ENCODE measurements at places on chromosomes 16 and 17.

DNA sequence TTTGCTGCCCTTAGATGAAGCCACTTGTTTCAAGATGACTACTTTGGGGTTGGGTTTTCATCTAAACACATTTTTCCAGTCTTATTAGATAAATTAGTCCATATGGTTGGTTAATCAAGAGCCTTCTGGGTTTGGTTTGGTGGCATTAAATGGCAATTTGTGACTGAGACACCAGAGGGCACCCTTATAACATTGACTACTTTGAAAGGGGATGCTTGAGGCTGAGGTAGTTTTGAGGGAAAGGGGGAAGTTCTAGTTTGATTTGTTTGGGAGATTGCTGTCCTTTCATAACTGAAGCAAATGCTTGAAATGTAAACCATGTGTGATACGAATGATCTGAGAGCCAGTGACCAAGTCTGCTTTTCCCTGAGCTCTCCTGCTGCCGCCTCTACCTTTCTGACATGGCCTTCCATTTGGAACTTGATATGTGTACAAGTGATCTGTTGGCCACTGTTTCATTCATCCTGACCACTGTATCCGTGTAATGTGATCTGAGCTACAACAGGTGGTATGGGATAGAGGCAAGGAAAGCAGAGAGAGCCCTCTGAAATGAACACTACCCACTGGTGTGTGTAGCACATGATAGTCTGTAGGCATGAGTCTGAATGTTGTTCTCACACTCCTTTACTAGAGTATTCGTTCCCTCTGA lies 5.8 kb upstream of the RARA start:
- peak; percentile 70 for DNase-seq

DNA sequence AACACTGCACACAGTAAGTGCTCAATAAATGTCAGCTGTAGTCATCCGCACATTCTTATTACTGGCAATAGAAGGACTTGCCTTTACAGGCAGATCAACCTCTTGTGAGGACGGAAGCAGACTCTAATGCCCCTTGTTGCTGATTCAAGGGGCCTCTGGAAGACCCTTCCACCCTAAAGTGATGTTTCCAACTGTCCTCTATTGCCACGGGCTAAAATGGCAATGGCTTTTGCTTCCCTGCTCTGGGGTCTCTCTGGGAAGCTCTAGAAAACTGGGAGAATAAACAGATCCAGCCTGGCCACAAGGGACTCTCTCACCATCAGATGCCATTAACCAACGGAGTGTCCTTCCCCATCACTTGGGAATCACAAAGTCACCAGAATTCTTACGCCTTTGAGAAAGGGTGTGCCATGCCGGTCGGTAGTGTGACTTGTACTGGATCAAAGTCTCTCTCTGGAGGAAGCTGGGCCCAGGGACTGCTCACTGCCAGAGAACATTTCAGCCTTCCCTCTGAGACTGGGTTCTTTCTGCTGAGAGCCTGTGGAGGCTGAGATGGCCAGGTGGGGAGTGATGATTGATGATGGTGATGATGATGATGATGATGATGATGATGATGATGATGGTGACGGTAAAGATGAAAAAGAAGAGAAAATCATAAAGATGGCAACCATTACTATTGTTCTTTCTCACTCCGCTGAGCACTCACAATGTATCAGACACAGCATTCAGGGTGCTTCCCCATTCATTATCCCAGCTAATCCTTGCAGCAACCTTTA lies 146.8 kb downstream of the CYLD start:
- no peak for DNase-seq

- DNase-seq = no peak
Measured at GRCh38 chr17:40451420-40451819, 8.2 kb downstream of the IGFBP4 start.

DNA sequence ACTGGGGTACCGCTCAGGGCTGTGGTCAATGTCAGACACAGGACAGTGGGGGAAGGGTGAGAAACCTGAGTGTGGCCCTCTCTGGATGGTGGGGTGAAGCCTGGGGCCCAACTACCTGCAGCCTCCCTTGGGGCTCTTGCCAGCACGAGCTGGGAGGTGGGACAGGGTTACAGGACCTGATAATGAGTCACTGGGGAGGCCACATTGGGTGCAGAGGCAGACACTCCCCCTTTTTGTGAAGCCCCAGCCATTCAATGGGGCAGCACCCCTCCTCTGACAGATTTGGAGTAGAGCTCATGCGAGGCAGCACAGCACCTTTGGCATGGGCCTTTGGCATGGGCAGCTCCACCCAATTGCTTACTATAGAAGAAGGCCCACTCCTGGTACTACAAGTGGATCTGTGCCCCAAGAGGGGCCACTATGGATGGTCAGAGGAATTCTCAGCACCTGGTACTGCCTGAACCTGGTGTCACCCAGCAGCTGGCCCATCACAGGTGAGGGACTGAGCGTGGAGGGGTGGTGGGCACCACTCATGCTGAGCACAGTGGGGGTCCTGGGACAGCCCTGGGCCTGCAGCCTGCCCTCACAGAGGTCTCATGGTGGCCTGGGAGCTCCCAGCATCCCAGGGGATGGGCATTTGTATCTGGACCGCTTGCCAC lies 45.2 kb upstream of the SMPD3 start:
- no peak for DNase-seq

GRCh38 chr16:67460168-67460567 lies 20.8 kb downstream of the ATP6V0D1 start:
- no peak for DNase-seq

- DNase-seq = no peak
Measured at GRCh38 chr17:67867591-67867990, 42.3 kb downstream of the BPTF start.

DNA sequence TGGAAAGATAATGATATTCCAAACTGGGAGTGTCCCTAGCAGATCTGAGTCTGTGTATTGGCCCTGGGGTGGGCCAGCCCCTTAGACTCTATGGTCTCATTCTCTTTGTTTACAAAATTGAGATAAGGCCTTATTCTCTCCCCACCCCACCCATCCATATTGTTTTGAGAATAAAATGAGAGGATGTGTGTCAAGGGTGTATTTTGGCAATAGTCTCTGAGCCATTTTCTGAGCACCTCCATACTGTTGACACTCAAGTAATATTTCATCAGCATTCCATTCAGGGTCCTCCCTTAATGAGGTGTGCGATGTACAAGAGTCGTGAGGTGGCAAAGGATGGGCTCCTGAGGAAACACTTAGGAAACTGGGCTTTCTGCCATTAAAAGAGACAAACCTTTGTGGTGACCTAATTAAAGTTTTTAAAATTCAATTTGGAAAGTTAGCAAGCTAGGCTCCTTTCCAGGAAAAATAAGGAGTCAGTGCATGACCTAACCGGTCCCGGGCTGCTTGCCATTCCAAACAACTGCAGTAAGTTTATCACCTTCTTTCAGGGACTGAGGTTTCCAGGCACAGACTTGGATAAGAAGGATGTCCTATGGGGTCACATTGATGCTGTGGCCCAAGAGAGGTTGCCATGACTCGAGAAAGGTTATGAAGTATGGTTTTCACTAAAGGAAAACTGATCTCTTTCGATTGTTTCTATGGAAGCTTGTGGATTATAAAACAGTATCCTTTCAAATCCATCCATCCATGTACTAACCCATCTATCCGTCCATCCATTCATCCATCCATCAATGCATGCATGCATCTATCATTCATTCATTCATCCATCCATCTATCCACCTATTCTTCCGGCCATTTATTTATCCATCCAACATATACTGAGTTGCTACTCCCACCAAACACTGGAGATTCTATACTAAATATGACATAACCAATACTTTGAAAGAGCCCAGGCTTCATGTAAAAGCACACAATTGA lies 443.3 kb downstream of the UTP18 start:
- no peak for DNase-seq

DNA sequence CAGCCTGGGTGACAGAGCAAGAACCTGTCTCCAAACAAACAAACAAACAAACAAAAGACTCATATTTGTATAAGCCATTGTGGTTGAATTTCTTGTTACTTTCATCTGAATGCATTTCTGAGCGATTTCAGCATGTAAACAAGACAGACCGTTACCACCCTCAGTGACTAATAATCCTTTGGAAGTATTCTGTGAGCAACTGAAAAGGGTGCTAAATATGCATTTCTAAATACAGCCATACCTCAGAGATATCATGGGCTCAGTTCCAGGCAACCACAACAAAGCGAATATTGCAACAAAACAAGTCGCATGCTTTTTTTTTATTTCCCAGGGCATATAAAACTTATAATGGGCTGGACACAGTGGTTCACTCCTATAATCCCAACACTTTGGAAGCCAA lies 109.0 kb downstream of the USP31 start:
- no peak for DNase-seq

- no peak for DNase-seq
Measured at GRCh38 chr17:9771465-9771864, 19.9 kb downstream of the DHRS7C start.

DNA sequence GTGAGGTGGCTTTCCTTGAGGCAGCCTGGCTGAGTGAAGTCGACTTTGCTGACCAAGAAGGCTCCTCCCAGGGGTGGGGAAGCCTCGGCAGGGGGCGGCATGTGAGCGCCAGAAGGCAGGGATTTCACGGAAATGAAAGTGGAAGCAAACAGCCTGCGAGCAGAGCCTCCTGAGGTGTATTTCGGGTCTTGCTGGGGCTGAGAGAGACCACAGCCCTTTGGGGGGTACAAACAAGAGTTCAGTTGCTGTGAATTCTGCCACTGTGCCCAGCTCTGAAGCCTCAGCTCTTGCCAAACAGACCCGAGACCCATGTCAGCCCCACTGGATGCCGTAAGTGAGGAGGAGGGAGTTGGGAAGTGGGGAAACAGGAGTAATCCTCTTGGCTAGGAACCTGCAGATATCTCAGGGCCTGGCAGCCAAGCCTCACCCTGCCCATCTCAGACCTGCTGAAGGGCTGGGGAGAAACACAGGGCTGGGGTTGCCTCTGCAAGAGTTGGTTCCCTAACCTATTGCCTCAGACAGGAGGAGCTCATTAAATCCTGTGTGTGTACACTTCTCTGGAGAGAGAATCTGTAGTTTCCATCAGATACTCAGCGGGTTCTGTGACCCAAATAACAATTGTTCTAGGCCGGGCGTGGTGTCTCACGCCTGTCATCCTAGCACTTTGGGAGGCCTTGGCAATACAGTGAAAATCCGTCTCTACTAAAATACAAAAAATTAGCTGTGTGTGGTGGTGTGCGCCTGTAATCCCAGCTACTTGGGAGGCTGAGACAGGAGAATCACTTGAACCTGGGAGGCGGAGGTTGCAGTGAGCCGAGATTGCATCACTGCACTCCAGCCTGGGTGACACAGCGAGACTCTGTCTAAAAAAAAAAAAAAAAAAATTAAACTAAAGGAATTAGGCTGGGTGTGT lies at the start of gene IFI35:
IFI35 (plus strand) TSS at position 146 of the 913 bp plus-strand sequence; CDS start at position 310, 164 bp downstream.
- DNase-seq = peak; percentile 82

DNA sequence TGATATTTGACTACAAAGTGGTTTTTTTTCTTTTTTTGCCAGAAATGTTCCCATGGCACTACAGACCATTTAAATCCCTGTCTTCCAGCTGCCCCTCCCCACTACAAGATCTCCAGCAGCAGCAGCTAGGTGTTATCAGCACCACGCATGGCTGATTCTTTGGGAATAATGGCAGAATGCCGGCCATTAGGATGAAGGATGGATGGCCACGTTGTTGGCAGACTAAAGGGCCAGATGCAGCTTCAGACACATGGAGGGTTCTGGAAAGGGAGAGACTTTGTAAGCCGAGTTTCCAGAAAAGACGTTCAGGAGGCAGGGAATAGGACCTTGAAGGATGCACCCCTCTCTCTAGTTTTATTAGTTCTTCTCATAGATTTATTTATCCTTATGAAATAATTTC lies 10.3 kb upstream of the MED9 start:
- DNase-seq = no peak

DNA sequence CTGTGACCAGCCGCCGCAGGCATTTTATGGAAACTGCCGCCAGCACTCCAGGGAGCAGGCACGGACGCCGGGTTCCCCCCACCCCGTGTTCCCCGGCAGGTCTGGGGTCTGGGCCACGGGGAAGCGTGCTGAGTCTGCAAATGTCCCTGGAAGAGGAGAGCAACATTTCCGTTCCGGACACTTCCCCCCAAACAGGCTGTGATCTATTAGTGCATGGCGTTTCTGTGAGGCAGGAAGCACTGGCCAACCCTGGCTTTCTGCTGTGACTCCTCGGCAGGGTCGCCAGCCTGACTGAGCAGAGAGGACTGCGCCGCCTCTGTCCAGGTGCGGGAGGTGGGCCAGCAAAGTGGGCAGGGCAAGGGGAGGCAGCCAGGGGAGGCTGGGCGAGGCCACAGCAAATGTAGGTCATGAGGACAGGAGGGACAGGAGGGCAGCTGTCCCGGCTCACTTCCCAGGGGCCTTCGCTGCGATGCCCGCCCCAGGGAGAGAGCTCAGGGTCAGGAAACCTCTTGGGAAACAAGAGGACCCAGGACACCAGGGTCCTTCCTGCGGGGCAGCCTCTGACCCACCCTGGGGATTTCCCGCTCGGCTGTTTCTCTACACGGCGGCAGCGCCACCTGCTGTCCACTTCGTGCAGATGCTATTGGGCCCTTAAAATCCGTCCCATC lies 9.5 kb downstream of the FOXF1 start:
- peak; percentile 44 for DNase-seq

DNA sequence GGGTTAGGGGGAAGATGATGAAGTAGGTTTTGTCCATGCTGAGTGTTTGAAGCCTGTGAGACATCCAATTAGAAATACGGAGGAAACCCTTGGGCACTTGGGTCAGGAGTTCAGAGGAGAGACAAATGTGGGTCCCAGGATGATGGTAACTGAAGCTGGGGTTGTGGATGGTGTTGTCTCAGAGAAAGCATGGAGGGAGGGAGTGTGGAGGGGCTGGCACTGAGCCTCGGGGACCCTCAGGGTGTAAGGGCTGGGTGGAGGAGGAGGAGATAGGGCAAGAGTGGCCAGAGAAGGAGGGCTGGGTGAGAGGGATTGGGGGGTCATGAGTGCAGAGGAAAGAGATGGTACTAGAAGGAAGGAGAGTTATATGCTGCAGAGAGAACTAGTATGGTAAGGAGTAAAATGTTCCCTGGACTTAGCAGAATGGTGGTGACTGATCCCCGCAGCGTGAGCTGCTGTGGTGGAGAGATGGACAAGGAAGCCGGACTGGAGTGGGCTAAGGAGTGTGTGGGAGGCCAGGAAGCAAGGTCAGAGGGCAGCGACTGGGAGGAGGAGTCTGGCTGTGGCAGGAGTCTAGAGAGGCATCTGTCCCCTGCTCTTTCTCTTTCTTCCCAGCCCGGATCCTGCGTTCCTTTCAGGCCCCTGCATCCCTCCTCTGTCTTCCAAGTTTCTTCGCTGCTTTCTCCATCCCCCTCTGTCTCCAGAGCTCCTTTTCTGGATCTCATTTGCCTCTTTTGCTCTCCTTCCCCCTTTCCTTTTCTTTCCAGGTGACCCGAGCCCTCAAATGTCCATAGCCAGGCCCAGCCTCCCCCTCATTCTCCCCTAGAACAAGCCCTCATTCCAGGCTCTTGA lies 3.9 kb upstream of the COL1A1 start:
- no peak for DNase-seq

- no peak for DNase-seq
Measured at GRCh38 chr17:40522961-40523310, 21.5 kb upstream of the TNS4 start.

- DNase-seq = no peak
Measured at GRCh38 chr16:2422123-2422867, 7.0 kb upstream of the CCNF start.

All from activated CD4-positive, alpha-beta T cell treated with anti-CD3 and anti-CD28 coated beads for 4 hours (primary cell).